ENCODE measurements at places on chromosomes 6 and 20.

GRCh38 chr6:39287601-39288000, 26.6 kb downstream of the KCNK17 start:
- DNase-seq: no peak

DNA sequence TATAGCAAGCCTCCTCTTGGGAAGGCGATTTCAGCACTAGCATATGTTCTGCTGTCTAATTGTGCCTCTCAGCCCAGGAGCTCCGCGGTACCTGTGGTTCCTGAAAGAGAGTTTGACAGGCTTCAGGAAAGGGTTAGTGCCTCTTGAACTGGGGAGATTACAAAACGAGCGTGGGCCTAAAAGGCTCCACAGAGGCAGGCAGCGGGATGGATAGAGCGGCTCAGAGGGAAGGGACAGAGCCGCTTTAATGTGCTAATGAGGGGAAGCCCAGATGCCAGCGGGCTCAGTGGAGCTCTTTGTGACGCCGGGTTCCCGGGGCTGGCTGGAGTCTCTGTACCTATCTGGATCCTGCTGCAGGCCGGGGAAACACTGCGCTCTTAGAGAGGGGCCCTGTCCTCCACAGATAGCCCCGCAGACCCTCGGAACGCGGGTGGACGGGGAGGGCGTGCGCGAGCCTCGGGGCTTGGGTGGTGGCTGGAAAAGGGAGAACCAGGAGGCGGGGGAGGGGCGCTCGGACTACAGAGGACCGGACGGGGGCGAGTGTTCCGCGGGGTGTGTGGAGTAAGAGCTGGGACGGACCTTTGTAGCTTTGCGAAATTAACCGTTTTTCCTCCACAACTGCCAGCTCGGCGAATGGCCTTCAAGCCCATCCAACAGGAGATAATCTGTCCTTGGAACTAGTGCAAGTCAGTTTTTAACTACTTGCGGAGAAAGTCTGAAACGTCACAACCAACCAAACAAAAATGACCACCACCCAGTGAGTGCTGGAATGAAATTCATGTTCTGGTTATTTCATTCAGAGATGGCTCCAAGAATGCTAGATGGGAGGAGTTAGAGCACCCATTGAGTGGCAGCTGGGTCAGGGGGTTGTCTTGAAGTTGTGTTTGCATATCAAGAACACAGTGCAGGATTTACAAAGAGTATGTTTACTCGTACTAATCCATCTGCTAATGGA, 13.0 kb downstream of the SLC35F1 start:
- DNase-seq: no peak

GRCh38 chr6:168280020-168280898, 39.3 kb downstream of the DACT2 start:
- DNase-seq: no peak

- DNase-seq: no peak
Observed at GRCh38 chr20:20549267-20549612, 163.2 kb downstream of the RALGAPA2 start.

- DNase-seq: no peak
Observed at GRCh38 chr20:19697415-19697814, 60.6 kb upstream of the RIN2 start.

DNA sequence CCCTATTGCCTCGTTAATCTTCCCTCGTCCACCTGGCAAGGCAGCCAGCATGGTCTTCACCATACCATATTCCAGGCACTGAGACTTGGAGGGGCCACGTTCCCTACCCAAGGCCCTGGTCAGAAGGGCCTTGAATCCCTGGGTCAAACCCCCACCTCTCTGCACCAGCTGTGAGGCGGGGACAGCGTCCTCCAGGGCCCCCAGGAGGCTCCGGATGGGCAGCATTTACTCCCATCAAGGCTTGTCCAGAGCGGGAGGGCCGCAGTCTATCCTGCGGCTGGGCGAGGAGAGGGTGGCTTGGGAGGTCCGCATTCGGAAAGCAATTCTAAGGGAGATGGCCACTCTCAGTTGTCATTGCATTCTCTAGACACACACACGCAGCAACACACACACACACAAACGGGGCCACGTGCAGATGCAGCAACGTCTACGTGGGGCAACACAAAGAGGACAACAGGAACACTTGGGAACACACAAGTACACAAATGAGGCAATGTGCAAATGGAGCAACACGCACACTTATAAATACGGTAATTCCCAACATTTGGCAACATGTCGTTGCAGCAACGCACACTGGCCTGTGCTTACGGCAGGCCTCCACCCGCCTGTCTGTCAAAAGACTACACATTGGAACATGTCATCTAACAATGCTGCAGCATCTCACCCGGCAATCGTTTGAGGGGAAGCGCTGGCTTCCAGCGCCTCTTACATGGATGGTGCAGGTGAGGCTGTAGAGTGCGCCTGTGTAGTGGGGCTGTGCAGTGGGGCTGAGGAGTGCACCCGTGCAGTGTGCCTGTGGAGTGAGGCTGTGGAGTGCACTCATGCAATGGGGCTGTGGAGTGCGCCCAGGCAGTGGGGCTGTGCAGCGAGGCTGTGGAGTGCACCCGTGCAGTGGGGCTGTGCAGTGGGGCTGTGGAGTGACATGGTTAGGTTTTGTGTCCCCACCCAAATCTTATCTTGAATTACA, 12.9 kb upstream of the NTSR1 start:
- DNase-seq: no peak

GRCh38 chr6:30655743-30656094, 8.8 kb downstream of the C6orf136 start:
- no peak for DNase-seq

- DNase-seq: no peak
Observed at GRCh38 chr20:24462460-24463010, 6.9 kb upstream of the SYNDIG1 start.

GRCh38 chr6:147947521-147947920, 395.1 kb upstream of the SASH1 start:
- DNase-seq: no peak

DNA sequence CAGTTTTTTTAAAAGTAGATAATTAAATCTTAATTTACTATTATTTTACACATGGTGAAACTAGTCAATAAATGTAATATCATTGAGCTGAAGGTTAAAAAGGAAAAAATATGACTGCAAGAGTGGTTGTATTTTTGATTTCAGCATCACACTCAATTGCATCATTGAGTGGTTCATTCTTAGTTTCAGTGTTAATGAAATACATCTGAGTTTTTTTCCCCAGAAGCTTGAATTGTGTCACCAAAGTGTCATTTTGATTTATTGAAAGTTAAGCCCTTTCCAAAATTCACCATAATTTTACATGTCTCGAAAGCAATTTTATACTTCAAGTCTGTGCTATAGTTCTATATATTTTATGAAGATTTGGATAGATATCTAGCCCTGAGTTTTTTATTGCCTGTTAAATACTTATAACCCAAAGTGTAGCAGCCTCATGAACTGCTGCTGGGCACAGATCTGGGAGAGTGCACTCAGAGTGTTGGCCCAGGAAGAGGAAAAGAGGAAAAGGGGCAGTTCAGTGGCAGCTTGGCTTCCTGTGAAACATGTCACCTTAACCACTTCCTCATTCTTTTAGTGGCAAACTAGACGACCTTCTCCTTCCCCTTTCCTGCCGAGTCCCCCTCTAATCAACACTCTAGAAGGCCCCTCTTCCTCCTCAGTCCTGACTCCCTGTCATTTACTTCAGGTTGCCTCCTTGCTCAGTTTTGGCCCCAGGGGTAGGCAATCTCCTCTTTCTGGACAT, 140.7 kb downstream of the ESR1 start:
- DNase-seq: no peak

DNA sequence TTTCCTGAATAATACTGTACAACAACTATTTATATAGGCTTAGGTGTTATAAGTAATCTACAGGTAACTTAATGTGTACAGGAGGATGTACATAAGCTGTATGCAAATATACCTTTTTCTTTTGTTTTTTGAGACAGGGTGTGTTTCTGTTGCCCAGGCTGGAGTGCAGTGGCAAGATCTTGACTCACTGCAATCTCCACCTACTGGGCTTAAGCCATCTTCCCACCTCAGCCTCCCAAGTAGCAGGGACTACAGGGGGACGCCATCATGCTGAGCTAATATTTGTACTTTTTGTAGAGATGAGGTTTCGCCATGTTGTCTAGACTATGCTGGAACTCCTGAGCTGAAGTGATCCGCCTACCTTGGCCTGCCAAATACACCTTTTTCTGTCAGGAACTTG, 191.7 kb upstream of the ZNF217 start:
- DNase-seq: no peak

DNA sequence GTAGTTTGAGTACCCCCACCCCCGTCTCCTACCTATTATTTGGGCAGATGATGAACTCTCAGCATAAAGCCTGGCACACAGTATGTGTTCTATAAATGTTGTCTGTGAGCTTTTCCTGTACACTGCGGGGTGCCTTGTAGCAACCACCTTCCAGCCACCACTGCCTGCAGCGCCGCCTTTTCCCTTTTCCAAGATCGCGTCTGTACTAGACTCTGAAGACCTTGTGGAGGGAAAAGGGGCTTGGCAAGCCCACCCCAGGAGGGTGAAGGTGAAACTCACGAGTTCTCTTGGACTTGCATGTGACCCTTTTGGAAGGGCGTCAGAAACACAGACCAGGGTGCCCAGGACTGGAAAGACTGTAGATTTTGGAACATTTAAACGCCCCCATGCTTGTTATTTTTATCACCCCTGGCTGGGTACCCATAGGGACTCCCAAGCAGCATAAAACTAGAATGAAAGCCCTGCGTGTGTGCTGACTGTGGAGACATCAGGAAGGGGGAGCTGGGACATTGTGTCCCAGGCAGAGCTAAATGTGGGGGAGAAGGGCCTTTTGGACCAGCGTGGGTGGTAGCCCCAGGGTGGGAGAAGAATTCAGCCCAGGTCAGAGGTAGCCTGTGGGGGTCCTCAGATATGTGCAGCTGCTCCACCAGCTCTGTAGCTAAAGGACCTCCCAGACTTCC, 8.3 kb downstream of the BAK1 start:
- no peak for DNase-seq

GRCh38 chr6:146943664-146944063, 260.6 kb upstream of the STXBP5 start:
- DNase-seq: no peak

DNA sequence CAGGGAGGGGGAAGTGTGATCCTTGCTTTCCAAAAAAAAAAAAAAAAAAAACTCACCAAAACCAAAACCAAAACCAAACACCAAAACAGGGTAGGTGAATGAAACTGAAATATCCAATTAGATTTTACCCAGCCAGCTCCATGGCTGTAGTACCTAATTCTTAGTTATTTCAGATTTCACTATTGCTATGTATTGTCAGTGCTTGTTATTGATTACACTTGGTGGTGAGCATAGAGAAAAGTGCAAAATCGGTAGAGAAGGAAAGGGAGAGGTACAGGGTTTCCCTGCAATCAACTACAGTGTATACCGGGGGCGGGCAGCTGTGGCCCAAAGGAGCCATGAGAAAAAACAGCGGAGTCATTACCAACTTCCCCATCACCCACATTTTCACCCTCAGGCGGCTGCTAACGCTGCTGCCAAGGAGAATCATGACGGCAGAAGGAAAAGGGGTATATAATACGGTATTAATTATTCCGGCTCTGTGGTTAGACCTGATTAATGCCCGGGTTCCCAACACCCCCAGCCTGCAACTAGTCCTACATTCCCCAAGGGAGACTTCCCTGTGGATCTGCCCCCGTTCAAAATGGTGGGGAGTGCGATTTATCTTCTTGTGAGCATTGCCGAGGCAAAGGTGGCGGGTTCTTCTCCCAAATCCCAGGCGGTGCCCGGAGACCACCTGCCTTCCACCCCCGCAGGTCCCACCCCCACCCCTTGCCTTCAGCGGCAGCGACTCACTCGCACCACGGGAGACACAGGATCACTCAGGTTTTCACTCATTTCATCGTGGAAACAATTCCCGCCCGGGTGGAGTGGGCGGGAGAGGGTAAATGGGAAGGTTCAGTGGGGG, at the start of gene C6orf62:
TSS of gene C6orf62 (minus strand) at position 30 of the 847 bp plus-strand sequence. CDS start 486 bp downstream, outside the sequence.
- DNase-seq: peak; percentile 12

GRCh38 chr6:36368921-36369865, 18.3 kb downstream of the ETV7 start:
- DNase-seq: no peak

DNA sequence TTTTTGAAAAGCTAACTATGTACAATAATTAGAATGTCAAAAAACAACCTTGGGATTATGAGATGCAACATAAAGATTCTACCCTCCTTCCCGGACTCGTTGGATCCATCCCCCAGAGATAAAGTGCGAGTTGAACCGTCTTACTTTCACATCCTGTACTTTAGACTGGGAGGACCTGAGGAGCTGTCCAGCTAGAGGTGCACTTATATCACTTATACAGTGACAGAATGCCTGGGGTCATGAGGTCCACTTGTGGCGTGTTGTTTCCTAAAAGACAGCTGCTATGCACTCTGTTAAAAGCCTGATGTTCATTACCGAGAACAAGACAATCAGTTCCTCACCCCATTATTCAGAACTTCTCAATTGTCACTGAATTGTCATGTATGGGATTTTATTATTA, 2.1 kb downstream of the CDS2 start:
- DNase-seq: no peak

DNA sequence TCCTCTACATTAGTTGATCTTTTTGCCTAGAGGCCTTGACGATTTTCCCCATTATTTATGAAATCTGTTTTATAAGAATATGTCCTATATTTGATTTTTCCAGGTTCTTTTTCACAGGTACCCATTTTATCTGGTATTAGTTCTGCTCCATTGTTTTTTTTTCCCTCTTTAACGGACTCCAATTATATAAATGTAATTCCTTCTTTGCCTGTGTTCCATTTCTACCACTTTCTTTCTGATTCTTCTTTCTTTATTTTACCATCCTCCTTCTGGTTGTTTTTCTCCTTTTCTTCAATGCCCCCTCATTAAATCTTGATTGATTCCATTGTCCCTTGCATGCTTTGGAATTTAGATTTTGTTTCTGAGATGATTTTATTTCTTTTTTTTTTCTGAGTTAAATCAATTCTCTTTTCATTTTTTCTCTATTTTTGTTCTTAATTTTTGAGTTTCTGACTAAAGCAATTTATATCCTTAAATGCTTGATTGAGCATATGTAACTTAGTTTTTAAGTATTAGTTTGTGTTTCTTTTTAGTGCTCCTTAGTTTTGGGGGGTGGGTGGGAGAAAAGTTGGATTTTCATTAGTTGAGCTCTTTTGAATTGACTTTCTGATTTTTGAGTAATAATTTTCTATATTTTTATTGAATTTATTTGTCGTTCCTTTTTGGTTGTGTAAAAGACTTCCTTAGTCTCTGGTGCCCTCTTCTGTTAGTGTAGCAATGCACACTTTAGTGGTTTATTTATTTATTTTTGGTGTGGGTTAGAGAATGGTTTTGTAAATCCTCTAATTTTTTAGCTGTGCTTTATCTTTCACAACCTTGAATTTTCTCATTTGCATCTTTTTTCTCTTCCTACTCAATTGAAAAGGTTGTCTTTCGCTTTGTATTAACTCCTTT, 140.8 kb downstream of the FARS2 start:
- no peak for DNase-seq

- no peak for DNase-seq
Observed at GRCh38 chr6:62999796-63000195, 211.5 kb upstream of the FKBP1C start.

GRCh38 chr6:167817729-167818128, 9.0 kb upstream of the AFDN start:
- no peak for DNase-seq

All from CD8-positive, alpha-beta T cell (primary cell).